ENCODE measurements at places on chromosomes 6 and 20.
A peak's percentile ranks its signal among the peaks of the same experiment; 100 is the strongest.

GRCh38 chr6:94278146-94278545, 858.8 kb upstream of the EPHA7 start:
- no peak for DNase-seq

DNA sequence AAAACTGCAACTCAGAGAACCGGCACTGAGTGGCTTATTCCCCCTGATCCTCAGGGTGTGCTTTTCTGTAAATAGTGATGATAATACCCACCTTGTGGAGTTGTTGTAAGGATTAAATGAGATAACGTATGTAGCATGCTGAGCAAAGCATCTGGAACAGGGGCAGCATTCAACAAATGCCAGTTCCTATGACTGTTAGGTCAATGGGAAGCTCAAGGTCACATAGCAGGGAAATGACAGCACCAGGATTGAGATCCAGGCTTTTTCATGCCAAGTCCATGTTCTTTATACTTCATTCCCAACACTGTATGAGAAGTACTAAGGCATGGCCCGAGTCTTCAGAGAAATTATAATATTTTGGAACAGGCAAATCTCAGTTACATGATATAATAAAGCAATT, 5.1 kb downstream of the RCAN2 start:
- no peak for DNase-seq

DNA sequence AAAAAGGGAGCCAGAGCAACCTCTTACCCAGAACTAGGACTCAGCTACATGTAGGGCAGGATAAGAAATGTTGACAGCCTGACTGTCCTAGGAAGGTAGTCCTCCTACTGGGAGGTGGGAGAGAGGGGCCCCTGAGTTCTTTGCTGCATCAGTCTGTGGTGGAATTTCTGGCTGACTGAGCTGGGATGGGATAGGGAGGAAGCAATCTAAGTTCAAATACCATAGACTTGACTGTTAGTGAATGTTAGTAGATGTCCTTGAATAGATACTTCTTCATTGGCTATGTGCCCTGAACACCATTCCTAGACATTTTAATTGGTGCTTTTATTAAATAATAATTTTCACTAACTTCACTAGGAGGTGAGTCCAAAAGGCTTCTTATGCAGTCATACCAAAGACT, 1343.6 kb upstream of the CITED2 start:
- no peak for DNase-seq

DNA sequence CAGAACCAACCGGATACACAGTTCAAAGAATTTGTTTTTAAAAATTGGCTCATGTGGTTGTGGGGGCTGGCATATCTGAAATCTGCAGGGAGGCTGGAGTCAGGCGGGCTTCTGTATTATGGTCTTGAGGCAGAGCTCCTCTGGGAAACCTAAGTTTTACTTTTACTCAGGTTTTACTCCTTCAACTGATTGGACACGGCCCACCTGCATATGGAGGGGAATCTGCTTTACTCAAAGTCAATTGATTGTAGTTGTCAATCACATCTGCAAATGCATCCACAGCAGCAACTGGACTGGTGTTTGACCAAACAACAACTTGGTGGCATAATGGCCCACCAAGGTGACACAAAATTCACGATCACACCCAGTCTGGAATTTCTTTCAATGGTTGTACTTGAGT, 103.4 kb downstream of the ERMARD start:
- DNase-seq: no peak

- DNase-seq: no peak
Measured at GRCh38 chr6:129100164-129100563, 217.2 kb downstream of the LAMA2 start.

DNA sequence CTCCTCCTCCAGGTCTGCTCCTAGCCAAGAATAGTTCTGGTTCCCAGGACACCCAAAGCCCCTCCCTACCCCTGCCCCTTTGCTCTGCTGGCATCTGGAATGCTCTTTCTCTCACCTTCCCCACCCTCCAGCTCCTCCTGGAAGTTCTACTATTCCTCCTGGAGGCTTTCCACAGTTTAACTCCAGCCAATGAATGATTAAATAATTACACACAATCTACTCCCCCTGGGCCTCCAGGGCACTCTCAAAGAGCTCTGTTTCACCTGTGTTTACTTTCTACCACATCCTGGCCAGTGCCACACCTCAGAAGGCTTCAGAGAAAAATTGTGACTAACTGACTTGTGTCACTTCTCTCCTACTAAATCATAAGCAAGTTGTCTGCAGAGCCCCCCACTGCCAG, 36.2 kb downstream of the GCM1 start:
- no peak for DNase-seq

DNA sequence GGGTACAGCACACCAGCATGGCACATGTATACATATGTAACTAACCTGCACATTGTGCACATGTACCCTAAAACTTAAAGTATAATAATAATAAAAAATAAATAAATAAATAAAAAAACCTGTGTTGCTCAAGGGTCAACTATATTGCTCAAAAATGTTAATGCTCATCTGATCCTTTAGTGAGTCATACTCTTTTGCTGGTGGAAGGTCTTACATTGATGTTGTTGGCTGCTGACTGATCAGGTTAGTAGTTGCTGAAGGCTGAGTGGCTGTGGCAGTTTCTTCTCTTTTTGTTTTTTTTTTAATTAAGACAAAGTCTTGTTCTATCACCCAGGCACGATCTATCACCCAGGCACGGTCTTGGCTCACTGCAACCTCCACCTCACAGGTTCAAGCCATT, 29.6 kb upstream of the SMIM26 start:
- DNase-seq: no peak

DNA sequence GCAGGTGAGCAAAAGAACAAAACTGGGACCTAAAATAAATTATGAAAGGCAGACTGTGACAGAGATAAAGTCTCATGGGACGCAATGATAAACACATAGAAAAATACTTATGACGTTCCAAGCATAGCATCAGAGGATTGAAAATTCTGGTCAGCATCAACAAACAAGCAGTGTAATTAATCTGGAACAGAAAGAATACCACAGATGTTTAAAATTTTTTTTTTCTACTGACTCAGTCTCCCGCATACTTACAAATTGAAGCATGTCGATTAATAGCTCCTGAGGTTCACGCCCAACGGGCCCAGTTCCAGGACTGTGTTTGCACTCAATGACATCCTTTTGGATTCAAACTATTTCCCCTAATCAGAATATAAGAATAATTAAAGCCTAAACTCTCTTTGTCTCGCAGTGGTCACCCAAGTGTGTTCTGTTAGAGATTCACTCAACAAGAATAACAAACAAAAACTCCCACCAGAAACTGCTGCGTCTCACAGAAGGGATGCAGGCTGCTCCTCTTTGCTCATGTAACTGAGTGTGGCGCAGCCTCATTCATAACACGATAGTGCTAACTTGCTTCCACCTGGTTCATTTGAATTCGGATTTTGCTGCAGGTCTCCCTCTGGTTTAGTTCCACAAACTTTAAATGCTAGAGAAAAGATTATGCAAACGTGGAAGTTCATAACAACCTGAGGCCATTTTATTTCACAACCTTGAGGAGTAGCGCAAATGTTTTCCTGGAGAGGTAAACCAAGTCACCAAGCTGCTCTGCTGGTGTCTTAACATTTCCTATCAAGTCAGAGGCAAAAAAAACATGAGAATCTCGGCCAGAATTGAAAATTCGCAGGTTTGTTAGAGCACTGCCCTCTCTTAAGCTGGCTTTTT, 69.0 kb upstream of the CITED2 start:
- no peak for DNase-seq

GRCh38 chr6:129007701-129008373, 124.9 kb downstream of the LAMA2 start:
- DNase-seq: no peak

GRCh38 chr6:37657112-37657886, 40.4 kb downstream of the MDGA1 start:
- DNase-seq: peak; percentile 40

GRCh38 chr6:49855221-49855620, 11.1 kb downstream of the CRISP1 start:
- DNase-seq: no peak

GRCh38 chr6:16301511-16301910, 63.1 kb downstream of the GMPR start:
- DNase-seq: no peak

DNA sequence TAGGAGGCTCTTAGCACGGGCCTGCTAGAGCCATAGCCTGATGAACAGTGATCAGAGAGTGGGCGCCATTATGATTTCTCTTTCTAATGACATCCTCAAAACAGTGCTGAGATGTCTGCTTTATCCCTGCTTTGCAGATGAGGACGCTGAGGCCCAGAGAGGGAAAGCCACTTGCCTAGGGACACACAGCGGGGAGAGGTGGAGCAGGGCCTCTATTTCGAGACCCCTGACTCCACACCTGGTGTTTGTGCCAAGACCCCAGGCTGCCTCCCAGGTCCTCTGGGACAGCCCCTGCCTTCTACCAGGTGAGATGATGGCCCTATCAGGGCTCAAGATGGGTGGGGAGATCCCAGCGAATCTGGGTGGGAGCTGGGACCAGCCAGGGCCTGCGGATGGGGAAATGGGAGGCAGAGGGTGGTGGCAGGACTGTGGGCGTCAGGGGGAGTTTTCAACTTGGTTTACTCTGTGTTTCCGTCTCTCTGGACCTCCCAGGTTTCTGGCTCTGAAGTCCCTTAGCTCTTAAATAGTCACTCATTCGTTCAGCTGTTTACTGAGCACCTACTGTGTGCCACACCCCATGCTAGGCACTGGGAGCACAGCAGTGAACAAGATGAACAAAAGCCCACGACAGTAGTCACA, 36.7 kb downstream of the SRC start:
- DNase-seq: no peak

GRCh38 chr6:157433678-157434081, 52.7 kb downstream of the ZDHHC14 start:
- DNase-seq: no peak

GRCh38 chr6:158452191-158452590, 107.7 kb upstream of the TMEM181 start:
- DNase-seq: no peak

DNA sequence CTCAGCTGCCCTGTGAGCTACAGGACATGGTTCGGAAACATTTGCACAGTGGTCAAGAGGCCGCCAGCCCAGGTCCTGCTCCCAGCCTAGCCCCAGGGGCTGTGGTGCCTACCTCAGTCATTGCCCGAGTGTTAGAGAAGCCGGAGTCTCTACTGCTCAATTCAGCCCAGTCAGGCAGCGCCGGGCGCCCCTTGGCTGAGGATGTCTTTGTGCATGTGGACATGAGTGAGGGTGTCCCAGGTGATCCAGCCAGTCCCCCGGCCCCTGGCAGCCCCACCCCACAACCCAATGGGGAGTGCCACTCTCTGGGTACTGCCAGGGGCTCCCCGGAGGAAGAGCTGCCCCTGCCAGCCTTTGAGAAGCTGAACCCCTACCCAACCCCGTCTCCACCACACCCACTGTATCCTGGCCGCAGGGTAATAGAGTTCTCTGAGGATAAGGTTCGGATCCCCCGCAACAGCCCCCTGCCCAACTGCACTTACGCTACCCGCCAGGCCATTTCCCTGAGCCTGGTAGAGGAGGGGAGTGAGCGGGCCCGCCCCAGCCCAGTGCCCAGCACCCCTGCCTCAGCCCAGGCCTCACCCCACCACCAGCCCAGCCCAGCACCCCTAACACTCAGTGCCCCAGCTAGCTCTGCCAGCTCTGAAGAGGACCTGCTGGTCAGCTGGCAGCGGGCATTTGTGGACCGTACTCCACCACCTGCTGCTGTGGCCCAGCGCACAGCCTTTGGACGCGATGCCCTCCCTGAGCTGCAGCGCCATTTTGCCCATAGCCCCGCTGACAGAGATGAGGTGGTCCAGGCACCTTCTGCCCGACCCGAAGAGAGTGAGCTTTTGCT, 5.2 kb downstream of the LRRC73 start:
- DNase-seq: peak; percentile 74

- DNase-seq: no peak
Measured at GRCh38 chr20:55258559-55258958, 746.8 kb downstream of the CBLN4 start.

Measured in posterior vena cava (tissue), 2 donors.